Activated T-helper 9 cell treated with anti-CD3 and anti-CD28 coated beads, Interleukin-2, amount 50 U/mL, for 16 hours (primary cell): ENCODE measurements at places on chromosomes 5 and 9.

DNA sequence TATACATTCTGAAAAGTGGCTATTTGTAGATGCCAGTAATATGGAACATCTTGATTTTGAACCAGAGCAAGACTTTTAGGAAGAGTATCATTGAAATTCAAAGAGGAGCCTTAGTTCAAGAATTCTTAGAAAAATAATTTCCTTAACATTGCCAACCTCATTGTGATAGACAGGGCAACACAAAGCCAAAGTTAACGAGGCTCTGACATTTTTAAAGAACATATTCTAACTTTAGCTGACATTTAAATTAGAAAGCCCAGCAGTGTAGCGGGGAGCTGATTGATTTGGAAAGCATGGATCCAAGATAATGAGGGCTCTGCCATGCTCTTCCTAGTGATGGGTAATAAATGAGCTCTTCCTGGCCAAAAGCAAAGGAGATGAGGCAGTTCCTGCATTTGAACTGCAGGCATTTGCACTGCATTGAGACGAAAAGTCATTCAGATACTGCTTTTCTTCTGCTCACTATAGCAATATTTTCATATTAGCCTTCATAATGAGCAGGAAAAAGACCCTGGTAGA, 325.0 kb downstream of the ARHGEF28 start:
- no peak for DNase-seq

DNA sequence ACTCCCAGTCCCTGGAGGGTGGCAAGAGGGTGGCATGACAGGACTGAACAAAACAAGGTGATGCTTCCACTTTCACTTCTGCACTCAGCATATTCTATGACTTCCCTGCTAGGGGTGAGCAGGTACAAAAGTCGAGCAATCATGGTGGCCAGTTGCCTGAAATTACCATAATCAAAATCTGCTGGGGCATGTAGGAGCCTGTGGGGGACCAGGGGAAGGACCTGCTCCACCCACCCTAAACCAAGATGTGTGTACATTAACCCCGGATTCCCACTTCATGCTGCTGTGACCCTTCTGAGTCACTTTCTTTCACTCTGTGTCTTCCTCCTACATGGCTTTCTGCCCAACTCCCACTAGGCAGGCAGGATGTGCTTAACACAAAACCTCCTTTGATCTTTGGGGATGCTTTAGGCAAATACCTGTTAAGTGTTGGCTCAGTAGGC, 73.3 kb upstream of the PHF24 start:
- DNase-seq: peak; percentile 5

DNA sequence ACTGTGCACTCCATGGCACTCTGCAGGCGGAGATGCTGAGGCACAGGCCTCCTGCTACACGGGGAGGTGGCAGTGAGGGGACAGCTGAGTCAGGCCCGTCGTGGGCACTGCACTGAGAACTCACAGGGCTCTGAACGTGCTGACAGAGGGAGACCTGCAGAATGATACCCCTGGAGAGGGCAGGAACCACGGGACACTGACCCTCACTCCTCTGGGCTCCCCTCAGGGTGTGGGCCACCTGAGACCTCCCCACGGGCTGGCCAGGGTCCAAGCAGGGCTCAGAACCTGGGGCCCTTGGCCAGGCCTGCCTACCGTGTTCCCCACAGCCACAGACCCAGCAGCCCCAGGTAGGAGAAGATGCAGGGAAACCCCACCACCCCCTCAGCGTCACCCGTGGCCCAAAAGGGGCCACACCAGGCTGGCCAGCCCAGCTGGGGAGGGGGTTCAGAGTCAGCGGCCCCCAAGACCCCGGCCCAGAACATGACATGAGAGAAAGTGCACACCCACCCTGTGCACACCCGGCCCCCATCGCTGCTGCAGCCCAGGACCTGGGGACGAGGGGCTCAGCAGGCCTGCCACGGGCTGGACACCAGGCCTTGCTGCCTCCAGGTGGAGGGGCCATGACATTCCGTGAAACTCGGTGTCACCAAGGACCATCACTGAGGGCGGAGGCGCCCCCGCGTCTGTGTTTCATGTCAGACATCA, 30.9 kb downstream of the GLT6D1 start:
- DNase-seq: no peak

GRCh38 chr9:136642439-136642921, 20.2 kb upstream of the EGFL7 start:
- no peak for DNase-seq

- no peak for DNase-seq
These were observed 63.4 kb downstream of the ALDH7A1 start for GRCh38 chr5:126531543-126532120.

- no peak for DNase-seq
These were observed 17.6 kb downstream of the RNF38 start for GRCh38 chr9:36382484-36382883.

DNA sequence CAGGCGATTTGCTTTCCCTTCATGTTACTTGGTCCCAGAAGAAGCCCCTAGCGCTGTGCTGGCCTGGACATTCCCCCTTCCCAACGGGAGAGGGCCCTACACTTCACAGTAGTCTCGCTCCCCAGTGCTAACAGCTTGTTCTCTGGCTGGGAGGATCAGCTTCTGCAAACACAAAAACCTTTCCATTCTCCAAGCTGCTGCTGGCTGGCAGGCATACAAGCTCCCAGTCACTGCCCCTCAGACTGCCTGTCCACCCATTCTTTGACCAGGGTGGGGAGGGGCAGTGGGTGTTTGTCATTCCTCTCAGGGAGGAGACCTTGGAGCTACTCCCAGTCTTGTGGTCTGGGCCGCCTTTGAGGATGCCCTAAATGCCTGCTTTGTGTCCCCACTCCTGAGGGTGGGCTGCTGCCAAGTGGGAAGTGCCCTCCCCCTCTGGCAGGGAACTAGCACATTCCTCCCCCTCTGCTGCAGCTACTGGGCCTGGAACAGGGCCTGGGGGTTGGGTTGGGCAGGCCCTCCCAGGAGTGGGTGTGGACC, 20.8 kb downstream of the ENHO start:
- no peak for DNase-seq

GRCh38 chr5:111742177-111742994, 14.6 kb downstream of the NREP start:
- no peak for DNase-seq

GRCh38 chr9:27033815-27034403, 28.4 kb upstream of the LRRC19 start:
- peak; percentile 3 for DNase-seq
